Activated naive CD8-positive, alpha-beta T cell treated with anti-CD3 and anti-CD28 coated beads for 36 hours (primary cell): ENCODE measurements at places on chromosomes 6 and 20. TPM values are rescaled to one million over a fixed set of nuclear protein-coding genes. Genes with fewer than 3 reads are reported as not detected.
A peak's percentile ranks its signal among the peaks of the same experiment; 100 is the strongest.

DNA sequence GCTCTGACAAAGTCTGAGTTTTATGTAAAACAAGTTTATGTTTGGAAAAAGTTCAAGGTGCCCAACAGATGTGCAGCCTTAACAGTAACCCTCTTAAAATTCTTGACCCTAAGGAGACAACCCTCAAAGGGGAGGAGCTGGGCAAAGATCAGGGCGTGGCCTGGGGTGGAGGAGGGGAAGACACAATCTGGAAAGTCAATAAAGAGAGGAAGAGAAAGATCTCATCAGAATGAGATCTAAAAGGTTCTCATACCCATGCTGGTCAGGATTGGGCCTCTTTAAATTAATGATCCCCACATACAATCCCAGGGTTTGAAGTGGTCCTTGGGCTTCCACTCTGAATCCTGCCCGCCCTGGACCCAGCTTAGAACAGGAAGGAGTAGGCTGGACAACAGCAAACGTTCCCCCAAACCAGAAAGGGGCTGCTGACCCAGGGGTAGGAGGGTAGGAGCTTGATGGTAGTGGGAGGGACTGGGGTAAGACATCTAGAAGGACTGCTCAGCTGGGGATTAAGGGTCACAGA, 33.0 kb downstream of the FOXP4 start:
- DNase-seq = no peak
- H3K27me3 ChIP-seq = no peaks in the 10 kb centered on the region
- no peak overlapping the region for H3K27ac ChIP-seq
- no peaks in the 10 kb centered on the region for H3K4me1 ChIP-seq
- no peak overlapping the region for H3K4me3 ChIP-seq
- H3K36me3 ChIP-seq = no peaks in the 10 kb centered on the region

GRCh38 chr6:118651282-118652050, at the start of gene CEP85L:
Gene CEP85L (minus strand): TSS chr6:118651591. CDS start chr6:118651269, 322 bp downstream.
- peak within 1 kb of the TSS; percentile 90 for H3K4me3 ChIP-seq
- no peaks in the 10 kb centered on the region for H3K27me3 ChIP-seq
- peak within 1 kb of the TSS; percentile 92 for H3K27ac ChIP-seq

- no peak overlapping the region for H3K4me3 ChIP-seq
- DNase-seq = peak; percentile 29
- H3K27ac ChIP-seq = no peak overlapping the region
- H3K4me1 ChIP-seq = peaks cover 36% of the 10 kb centered on the region
- no peaks in the 10 kb centered on the region for H3K36me3 ChIP-seq
Measured at GRCh38 chr20:43840382-43841070, 74.1 kb upstream of the TOX2 start.

FLRT3 gene
- not detected for total RNA-seq

DNA sequence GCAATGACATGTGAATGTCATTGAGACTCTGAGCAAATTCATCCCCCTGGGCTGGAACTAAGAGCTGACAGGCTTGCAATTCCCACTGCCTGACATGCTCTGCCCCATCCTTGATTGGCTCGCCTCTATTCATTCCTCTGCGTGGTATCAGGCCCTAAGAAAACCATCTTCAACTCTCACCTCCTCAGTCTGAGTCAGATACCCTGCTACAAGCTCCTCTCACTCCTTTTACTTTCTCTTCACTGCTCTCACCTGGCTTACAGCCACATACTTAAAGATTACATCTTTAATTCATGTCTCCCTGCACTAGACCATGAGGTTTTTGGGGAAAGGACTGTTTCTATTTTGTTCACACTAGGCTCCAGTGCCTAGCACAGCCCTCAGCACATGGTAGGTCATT, 131.6 kb downstream of the KIF6 start:
- H3K4me1 ChIP-seq = no peaks in the 10 kb centered on the region
- no peaks in the 10 kb centered on the region for H3K36me3 ChIP-seq

DNA sequence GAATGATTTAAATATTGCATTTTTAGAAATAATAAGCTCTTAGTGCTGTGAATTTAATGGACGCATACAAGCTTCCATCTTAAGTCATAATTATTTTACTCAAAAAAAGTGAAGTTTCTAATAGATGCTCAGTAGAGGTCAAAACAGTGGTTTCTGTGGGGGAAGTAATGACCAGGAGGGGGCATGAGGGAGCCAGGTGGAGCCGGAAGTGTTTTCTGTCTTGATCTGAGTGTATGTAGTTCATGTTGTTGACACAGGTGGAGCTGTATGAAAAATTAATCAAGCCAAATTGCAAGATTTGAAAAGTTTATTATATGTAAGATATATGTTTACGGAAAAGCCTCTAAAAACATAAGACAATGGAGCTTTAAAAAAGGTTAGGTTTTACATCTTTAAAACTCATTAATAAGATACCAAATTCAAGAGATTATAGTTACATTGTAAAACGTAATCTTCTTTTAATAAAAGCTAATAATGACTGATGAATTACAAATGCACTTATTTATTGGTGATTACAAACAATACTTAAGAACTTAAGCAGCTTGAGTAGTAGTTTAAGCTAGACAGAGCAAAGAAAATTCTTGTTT, 68.0 kb downstream of the PLAGL1 start:
- H3K4me3 ChIP-seq = no peak overlapping the region
- H3K4me1 ChIP-seq = peaks cover 15% of the 10 kb centered on the region
- H3K27me3 ChIP-seq = no peaks in the 10 kb centered on the region
- H3K27ac ChIP-seq = no peak overlapping the region
- H3K36me3 ChIP-seq = no peaks in the 10 kb centered on the region

DNA sequence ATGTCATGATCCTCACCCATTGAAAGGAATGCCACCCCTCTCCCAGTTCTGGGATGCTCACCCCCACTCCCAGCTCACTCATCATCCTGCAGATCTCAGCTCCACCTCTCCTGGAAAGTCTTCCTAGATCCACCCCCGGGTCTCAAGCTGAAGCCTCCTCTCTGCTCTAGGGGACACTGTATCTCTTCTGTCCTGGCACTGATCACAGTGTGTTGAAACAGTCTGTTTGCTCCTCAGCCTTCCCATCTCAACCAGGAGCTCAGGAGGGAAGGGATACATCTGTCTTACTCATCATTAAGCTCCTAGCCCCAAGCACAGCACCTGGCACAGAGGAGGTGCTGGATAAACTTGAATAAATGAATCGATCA, 80.1 kb downstream of the MRPL14 start:
- peaks cover 5% of the 10 kb centered on the region for H3K4me1 ChIP-seq
- no peaks in the 10 kb centered on the region for H3K36me3 ChIP-seq
- H3K4me3 ChIP-seq = no peak overlapping the region
- H3K27ac ChIP-seq = no peak overlapping the region
- H3K27me3 ChIP-seq = peaks cover 3% of the 10 kb centered on the region

- no peak overlapping the region for H3K4me3 ChIP-seq
- H3K4me1 ChIP-seq = peaks cover 2% of the 10 kb centered on the region
- peaks cover 32% of the 10 kb centered on the region for H3K36me3 ChIP-seq
- no peak for DNase-seq
- H3K27ac ChIP-seq = no peak overlapping the region
- no peaks in the 10 kb centered on the region for H3K27me3 ChIP-seq
Measured at GRCh38 chr20:49636447-49636846, 68.5 kb upstream of the PTGIS start.

DNA sequence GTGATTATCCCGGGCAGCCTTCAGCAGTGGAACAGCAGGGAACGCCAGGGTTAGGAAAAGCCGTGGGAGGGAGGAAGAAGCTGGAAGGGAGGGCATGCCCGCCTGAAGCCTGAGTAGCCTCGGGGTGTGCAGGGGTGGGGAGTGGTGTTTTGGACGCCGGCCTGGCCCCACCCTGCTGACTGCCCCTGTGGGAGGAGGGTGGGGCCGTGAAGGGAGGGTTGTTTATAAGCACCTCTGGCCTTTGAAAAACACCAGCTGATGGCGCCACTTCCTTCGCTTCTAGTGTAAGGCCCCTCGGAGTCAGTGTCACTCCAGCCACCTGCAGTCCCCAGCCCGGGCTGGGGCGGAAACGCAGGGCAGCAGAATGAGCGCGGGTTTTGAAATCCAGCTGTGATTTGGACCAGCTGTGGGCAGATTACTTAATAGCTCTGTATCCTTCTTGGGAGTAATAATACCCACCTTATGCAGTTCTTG, 52.8 kb upstream of the BMP6 start:
- peaks cover 6% of the 10 kb centered on the region for H3K27me3 ChIP-seq
- no peaks in the 10 kb centered on the region for H3K4me1 ChIP-seq
- no peak overlapping the region for H3K27ac ChIP-seq
- DNase-seq = no peak
- H3K36me3 ChIP-seq = no peaks in the 10 kb centered on the region
- no peak overlapping the region for H3K4me3 ChIP-seq

GRCh38 chr6:1170794-1171193, 141.1 kb upstream of the FOXQ1 start:
- H3K4me3 ChIP-seq = no peak overlapping the region
- H3K36me3 ChIP-seq = no peaks in the 10 kb centered on the region
- no peak overlapping the region for H3K27ac ChIP-seq
- peaks cover 11% of the 10 kb centered on the region for H3K27me3 ChIP-seq

DNA sequence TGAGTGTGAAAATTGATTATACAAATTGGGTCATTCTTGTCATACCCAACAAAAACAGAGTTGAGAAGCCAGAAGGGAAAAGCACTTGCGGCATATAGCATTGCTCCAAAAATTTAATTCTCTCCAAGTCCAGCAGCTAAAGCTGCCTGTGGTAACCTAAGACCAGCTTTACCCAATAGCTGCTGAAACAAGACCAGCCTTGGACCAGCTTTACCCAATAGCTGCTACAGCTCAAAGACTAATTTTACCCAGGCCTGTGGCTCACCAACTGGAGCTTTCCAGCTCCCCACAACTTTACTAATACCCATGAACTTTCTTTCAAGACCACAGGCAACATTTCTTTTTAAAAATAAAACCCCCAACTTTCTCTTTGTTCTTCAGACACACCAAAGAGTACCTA, 32.8 kb upstream of the ZNF133 start:
- H3K27me3 ChIP-seq = no peaks in the 10 kb centered on the region
- H3K36me3 ChIP-seq = no peaks in the 10 kb centered on the region
- DNase-seq = no peak
- H3K4me3 ChIP-seq = no peak overlapping the region
- no peaks in the 10 kb centered on the region for H3K4me1 ChIP-seq

- no peak for DNase-seq
- peaks cover 6% of the 10 kb centered on the region for H3K36me3 ChIP-seq
- H3K4me3 ChIP-seq = no peak overlapping the region
- H3K27me3 ChIP-seq = no peaks in the 10 kb centered on the region
- H3K4me1 ChIP-seq = no peaks in the 10 kb centered on the region
Measured at GRCh38 chr6:52497652-52498408, 77.7 kb downstream of the EFHC1 start.

DNA sequence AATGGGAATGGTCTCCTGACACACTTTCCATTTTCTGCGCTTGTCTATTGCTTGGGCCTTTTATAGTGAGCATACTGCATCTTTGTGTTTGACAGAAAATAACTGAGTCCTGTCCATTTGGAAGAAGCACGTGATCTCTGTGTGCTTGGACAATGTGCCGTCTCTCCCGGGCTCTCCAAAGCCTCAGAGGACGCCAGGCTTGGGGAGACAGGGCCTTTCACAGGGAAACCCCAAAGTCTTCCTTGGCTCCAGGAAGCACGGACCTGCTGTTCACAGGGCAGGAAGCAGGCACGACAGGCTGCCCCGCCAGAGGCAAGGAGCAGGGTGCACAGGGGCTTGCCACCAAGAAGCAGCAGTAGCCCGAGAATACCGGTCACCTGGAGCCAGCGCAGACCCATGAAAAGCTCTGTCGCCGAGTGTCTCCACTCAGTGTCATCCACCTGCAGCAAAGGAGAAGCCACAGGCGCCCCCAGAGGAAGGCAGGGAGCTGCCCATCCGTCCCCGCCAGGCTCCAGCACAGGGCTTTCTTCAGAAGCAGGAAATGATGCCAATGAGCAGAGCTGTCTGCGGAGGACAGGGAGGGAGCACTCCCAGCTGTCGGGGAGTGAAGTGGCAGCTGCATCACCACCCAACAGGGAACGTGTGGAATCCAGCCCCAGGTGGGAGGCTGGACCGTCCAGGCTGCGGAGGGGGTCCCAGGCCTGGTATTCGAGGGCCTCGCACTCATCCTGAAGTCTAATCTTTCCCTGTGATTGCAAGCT, 135.1 kb downstream of the AGPAT4 start:
- no peak for DNase-seq
- H3K36me3 ChIP-seq = peaks cover 5% of the 10 kb centered on the region
- no peak overlapping the region for H3K4me3 ChIP-seq
- H3K4me1 ChIP-seq = no peaks in the 10 kb centered on the region
- H3K27ac ChIP-seq = no peak overlapping the region

- H3K27ac ChIP-seq = no peak overlapping the region
- no peaks in the 10 kb centered on the region for H3K27me3 ChIP-seq
- DNase-seq = no peak
- peaks cover 8% of the 10 kb centered on the region for H3K36me3 ChIP-seq
- no peak overlapping the region for H3K4me3 ChIP-seq
Measured at GRCh38 chr6:72857791-72858585, 236.1 kb downstream of the KCNQ5 start.

DNA sequence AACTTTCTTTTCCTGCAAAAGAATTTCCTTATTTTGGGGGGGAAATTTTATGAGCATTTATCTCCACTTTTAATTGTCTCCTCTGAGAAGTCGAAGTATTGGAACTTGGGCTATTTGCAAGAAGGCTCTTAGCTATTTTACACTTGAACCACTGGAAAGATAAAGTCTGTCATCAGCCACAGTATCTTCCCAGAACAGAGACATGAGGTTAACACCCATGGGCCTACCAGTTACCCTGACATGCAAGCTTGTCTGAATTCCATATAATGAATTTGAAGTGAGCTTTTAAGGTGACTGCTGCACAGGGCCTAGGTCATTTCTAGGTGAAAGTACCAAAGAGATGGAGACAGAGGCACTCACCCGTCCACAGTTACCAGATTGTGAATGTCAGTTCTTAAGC, 193.1 kb downstream of the SIM1 start:
- H3K36me3 ChIP-seq = no peaks in the 10 kb centered on the region
- H3K27ac ChIP-seq = no peak overlapping the region
- no peaks in the 10 kb centered on the region for H3K4me1 ChIP-seq
- peaks cover 4% of the 10 kb centered on the region for H3K27me3 ChIP-seq
- DNase-seq = no peak

- no peaks in the 10 kb centered on the region for H3K27me3 ChIP-seq
- no peak overlapping the region for H3K4me3 ChIP-seq
- no peaks in the 10 kb centered on the region for H3K36me3 ChIP-seq
- no peak overlapping the region for H3K27ac ChIP-seq
Measured at GRCh38 chr20:24488064-24488799, 18.8 kb downstream of the SYNDIG1 start.

FAM83C gene
- total RNA-seq = not detected

GRCh38 chr6:130560231-130560630, 194.4 kb downstream of the TMEM200A start:
- no peak overlapping the region for H3K4me3 ChIP-seq
- H3K27me3 ChIP-seq = no peaks in the 10 kb centered on the region
- H3K4me1 ChIP-seq = peaks cover 16% of the 10 kb centered on the region
- H3K36me3 ChIP-seq = peaks cover 1% of the 10 kb centered on the region

GRCh38 chr6:107185391-107185970, 70.2 kb upstream of the BEND3 start:
- no peak overlapping the region for H3K4me3 ChIP-seq
- H3K36me3 ChIP-seq = peaks cover 9% of the 10 kb centered on the region
- H3K27me3 ChIP-seq = no peaks in the 10 kb centered on the region
- no peak overlapping the region for H3K27ac ChIP-seq
